ENCODE measurements at places on chromosomes 3 and 15. TPM values are rescaled to one million over a fixed set of nuclear protein-coding genes. Genes with fewer than 3 reads are reported as not detected.

SLITRK3 gene
- total RNA-seq: not detected

RBP2 gene
- not detected for total RNA-seq

CA12 gene
- total RNA-seq: 114 TPM

KBTBD13 gene
- not detected for total RNA-seq

- no peak for DNase-seq
These were observed 68.1 kb upstream of the SCN5A start for GRCh38 chr3:38717355-38718240.

DNA sequence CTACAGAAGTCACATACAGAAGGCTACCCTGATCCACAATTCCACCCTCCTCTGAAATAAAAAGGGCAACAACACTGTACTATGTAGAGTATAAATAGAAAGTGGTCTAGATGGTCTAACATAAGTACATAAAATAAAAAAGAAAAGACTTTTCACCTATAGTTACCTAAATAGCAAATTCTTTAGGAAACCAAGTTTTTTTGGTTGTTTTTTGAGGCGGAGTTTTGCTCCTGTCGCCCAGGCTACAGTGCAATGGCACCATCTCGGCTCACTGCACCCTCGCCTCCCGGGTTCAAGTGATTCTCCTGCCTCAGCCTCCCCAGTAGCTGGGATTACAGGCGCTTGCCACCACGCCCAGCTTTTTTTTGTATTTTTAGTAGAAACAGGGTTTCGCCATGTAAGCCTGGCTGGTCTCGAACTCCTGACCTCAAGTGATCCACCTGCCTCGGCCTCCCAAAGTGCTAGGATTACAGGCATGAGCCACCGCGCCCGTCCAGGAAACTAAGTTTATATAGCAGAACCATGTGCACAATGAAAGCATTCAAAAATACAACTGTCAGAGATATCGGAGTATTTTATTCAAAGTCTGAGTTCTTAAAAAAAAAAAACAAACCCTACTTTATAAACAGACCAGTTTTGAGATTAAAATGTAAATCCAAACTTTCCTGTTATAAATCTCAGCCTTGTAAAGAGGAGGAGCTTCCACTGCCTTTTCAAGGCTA is 1.7 kb downstream of the SIN3A start:
- no peak for DNase-seq

GRCh38 chr15:32042269-32042972 is 12.1 kb downstream of the CHRNA7 start:
- DNase-seq: no peak

DNA sequence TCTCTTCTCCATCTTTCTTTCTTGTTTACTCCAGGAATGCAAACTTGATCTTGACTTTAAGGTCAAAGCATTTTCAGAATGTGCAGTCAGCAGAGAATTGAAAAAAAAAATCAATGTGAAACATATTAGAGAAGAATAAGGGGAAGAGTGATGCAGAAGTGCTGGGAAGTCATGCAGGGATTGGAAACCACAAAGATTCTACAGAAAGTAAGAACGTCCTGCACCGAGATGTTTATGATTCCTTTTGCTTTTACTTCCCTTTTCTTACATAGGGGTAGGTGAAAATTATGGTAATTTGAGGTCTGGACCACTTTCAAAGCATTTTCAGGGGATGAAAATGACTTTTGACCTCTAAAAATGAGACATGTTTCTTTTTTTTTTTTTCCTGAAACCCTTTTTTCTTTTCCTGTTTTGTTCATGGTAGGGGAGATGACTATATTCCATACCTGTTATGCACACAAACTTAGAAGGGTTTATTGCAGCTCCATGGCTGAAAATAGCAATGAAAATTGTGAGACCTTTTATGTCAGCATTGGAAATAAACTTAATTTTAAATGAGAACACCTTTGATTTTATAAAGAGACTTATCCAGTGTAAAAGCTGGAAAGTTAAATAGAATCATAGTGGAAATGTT is 623.5 kb upstream of the TBL1XR1 start:
- DNase-seq: no peak

DNA sequence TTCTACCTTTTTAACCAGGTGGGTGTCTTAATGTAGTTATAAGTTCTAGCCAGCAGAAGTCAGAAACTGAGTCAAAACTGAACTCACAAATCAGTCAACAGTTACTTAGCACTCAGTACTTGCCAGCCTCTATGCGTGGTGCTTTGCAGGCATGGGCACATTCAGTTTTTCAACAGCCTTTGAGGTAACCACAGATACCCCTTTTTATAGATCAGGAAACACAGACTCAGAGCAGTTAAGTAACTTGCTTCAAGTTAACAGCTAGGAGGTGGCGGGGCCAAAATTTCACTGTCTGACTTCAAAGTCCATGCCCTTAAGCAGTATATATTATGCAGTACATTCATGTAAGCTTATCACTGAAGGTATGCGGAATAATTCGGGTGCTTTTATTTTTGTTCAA is 139.4 kb downstream of the FHIT start:
- DNase-seq: no peak

DNA sequence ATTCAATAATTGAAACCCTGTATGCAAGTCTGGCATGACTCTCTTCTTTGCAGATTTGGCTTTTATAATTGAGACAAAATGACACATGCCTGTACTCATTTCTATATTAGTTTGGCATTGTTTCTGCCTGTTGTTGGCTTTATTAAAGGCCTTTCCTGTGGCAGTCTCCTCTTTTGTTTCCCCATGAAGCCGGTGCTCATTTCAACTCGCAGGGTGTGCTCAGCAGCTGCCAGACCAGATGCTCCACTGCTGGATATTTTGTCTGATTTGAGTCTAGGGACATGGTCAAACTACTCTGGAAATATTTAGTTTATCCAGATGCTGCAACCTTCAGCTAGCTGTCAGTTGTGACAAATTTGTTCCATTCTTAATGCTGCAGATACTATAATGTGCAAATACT is 445.3 kb downstream of the NAALADL2 start:
- no peak for DNase-seq

Data from osteoblast (primary cell).